ENCODE measurements at places on chromosomes 4 and X.

DNA sequence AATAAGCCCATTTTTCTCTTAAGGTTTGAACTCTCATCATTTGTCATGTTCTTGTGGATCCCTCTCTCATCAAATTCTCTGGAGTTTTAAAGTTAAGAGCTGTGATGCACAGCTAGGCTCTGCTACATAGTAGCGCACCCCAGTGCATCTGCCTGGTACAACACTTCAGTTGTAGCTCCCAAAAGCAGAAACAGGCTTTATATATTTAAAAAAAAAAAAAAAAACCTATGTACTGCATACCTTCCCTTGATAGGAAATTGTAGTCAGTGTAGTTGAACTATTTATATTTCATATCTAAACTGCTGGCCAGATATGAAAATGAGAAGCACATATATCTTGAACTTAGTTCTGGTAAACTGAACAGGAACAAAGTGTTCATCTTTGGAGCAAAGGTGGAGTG, 131.4 kb downstream of the KLHL13 start:
- peak; percentile 15 for DNase-seq

DNA sequence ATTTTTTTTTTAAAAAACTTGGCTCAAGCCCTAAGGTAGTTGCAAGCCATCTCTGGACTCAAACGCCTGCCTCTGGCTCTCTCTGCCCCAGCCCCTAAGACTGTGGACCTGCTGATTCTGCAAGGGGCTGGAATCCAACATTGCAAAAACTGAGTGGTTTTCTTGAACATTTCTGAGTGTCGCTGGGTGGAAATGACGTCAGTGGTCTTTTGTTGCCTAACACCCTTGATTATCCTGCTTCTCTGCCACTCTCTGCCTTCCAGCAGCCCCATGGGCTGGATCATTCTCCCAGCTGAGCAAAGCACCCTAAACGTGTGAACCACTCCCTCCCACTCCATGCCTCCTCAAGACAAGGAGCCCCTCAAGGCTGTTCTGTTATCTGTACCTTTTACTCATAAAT, 16.6 kb downstream of the BST1 start:
- DNase-seq: peak; percentile 93

DNA sequence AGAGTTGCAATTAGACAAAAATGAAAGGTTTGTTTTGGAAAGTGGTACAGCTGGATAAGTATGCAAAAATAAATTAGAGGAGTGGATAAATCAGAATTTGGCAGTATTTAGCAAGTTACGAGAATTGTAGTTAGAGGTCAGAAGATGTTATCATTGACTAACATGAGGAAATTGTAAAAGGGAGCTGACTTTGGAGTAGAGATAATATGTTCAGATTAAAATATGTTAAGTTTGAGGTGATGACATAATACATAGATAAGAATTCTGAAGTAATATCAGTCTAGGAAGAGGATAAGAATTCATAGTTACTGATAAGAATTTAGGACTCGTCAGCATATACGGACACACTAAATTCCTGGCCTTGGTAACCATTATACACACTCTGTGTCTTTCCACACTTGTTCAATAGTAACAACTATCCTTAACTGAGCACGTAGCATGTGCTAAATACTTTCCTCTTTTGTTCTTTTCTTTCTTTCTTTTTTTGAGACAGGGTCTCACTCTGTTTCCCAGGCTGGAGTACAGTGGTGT, 4.1 kb upstream of the EPGN start:
- DNase-seq: no peak

GRCh38 chrX:87140800-87141483, 376.7 kb upstream of the KLHL4 start:
- DNase-seq: no peak

GRCh38 chr4:142700531-142700930, 145.6 kb downstream of the INPP4B start:
- DNase-seq: no peak

DNA sequence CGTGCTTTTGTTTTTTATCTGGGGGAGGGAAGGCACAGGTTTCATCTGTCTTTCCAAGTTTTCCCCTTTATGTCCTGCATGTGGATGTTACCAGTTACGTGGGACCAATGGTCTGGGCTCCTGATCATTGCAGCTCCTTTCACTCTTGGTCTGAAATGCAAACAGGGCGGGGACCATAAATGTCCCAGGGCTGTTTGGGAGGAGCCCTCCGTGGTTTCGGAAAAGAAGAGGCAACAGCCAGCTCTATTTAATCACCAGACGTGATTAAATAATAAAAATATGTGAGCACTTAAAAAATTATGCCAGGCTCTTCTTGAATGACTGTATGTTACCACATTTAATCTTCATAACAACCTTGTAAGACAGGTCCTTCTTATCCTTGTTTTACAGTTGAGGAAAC, 30.8 kb upstream of the C1GALT1C1 start:
- no peak for DNase-seq

GRCh38 chr4:168483811-168484210, 3.5 kb upstream of the DDX60L start:
- no peak for DNase-seq

- no peak for DNase-seq
Measured at GRCh38 chr4:165964591-165964990, 91.6 kb downstream of the TLL1 start.

DNA sequence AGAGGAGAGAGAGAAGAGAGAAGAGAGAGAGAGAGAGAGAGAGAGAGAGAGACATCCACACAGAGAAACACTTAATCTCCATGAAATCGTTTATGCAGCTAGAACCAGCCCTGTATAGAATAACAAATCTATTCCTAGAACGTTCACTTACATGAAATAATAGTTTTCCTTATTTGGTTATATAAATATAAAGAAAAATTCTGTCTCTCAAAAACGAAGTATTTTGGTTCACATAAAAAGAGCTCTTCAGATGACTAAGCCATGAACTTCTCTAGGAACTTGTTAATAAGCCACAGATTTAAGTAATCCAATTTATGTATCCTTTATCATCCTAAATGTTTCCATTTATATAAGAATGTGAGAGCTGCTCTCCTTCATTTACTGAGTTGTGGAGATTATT, 1315.1 kb upstream of the PCDH7 start:
- DNase-seq: no peak

DNA sequence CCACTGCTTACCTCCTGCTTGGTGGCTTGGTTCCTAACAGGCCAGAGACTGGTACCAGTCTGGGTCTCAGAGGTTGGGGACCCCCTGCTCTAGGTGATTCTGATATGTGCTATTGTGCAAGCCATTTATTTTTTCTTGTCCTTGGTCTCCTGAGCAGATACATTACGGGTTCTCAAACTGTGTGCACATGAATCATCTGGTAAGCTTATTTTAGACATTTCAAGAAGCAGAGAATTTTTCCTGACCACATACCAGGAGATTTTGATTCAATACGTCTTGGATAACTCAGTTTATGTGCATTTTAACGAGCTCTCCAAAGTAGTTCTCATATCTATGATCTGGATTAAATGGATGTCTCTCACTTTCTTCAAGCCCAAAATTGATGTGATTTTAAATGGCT, 77.2 kb downstream of the FHIP1A start:
- DNase-seq: no peak

DNA sequence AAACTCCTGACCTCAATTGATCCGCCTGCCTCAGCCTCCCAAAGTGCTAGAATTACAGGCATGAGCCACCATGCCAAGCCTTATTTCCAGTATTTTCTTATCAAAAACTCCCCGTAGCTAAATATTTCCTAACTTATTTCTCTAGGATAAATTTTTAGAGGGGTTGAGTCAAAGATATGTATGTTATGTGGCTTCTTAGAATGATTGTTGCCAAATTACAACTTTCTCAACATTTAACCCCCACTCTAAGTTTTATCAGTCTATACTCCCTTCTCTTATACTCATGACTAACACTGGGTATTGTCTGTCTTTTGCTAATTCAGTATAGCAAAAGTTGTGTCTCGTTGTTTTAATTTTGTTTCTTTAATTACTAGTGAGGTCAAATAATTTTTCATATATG, 187.7 kb upstream of the LNX1 start:
- DNase-seq: no peak

DNA sequence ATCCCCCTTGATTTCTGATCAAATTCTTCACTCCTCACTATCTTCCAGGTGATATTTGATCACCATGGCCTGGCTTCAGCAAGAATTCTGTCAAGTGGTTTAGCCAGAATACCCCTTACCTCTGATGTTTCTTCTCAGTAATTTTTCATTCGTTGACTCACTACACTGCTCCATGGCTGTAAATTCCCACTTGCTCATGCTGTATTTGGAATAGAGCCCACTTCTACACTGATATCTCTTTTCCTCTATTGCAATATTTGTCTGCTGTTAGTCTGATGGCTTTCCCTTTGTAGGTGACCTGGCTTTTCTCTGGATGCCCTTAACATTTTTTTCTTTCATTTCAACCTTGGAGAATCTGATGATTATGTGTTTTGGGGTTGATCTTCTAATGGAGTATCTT, 73.9 kb upstream of the DIPK2B start:
- no peak for DNase-seq

- DNase-seq: no peak
Measured at GRCh38 chrX:11416600-11416999, 123.4 kb downstream of the AMELX start.

- no peak for DNase-seq
Measured at GRCh38 chr4:113086172-113086695, 36.8 kb downstream of the ANK2 start.

GRCh38 chr4:35757836-35758235, 486.5 kb downstream of the ARAP2 start:
- no peak for DNase-seq

DNA sequence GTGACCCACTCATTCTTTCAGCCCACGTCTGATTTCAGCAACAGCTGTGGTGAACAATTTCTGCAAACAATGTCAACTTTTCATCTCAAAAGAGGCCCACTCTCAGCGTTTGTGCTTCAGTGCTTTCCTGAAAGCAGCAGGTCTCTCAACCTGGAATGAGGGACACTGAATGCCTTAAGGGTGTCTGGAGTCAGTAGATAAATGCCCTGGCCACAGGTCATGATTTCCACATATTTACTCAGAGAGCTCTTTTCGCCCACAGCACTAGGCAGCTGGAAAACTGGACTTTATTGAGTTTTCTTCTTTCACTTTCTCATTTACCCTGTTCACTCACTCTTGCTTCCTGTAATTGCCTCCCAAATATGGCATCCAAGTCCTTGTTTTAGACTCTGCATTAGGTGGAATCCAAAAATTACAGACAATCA, 52.8 kb downstream of the NPFFR2 start:
- DNase-seq: no peak

DNA sequence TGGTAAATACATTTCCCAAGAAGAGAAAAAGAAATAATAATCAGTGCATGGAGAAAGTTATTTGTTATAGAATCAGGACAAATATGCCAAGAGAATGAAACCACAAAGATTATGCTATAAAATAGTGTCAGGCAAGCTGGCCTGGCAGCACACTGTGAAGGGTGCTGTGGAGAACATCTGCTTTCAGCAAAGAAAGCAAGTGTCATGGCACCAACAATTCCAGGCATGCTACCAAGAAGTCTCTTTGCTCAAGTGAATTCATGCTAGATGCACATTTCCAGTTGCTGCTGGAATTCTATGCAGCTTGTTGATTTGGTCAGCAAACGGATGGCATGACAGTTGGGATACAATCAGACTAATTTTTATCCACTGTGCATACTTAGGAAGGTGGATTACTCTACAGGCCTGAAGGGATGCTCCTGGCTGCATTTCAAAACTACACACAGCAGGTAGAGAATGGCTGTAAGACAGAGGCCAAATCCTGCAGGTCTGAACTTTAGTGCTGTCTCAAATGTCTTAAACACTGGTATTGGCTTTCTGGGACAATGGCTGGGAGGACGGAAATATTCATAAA, 154.6 kb upstream of the FAT1 start:
- DNase-seq: no peak

GRCh38 chrX:24025741-24026403, 1.1 kb downstream of the KLHL15 start:
- DNase-seq: peak; percentile 60

Measured in NB4 (cell line).